ENCODE measurements at places on chromosomes 1 and 21.

DNA sequence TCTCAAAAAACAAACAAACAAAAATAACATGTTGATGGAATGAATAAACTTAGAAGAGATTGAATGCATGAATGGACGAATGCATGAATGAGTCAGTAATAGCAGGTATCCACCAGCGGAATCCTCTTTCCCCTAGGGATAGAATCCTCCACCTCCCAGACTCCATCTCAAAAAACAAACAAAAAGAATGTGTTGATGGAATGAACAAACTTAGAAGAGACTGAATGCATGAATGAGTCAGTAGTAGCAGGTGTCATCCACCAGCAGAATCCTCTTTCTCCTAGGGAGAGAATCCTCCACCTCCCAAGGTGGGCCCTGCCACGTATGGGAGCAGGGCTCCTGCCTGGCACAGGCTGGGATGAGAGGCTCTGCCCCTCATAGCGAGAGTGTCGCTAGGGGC is 26.8 kb upstream of the RNF19B start:
- DNase-seq: no peak

- no peak for DNase-seq
These were observed 41.6 kb upstream of the WNT4 start for GRCh38 chr1:22184454-22184853.

DNA sequence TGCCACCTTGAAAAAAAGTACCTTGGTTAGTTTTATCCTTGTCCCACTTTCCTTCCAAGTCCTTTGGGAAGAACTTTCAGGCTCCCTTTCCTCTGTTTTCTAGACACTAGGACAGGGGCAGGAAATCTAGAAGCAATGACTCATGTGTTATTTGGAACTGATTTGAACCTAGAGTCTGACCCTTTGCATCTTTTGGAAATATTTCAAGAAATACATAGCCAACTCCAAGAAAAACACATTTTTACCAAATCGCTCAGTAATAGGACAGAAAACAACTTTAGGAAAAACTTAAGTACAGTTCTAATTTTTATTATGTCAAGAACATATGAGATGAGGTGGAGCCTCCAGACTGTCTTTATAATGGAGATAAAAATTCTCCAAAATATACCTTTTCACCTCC is 292.4 kb downstream of the PTBP2 start:
- DNase-seq: no peak

DNA sequence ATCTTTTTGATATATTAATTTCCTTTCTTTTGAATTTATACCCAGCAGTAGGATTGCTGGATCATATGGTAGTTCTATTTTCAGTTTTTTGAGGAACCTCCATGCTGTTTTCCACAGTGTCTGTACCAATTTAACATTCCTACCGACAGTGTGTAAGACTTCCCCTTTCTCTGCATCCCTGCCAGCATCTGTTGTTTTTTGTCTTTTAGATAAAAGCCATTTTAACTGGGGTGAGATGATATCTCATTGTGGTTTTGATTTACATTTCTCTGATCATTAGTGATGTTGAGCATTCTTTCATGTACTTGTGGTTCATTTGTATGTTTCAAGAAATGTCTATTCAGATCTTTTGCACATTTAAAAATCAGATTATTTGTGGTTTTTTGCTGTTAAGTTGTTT is 62.4 kb upstream of the STUM start:
- no peak for DNase-seq

- DNase-seq: no peak
These were observed 633.7 kb upstream of the USP24 start for GRCh38 chr1:55848906-55849305.

DNA sequence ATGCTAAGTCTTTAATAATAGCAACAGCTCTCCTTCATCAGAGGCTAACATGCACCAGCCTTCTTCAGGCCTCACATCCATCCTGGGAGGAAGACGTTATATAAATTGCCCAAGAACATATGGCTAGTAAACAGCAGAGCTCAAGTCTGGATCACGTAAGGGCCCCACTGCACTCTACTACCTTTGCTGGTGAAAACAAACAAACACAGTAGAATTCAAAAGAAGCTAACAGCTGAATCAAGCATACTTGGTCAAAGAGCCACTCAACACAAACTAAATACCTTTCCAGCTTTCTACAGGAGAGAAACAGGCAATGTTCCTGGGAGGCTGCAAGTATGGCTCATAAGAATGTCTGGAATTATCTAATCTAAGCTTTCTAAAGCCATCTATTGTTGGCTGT is 66.0 kb downstream of the WLS start:
- DNase-seq: no peak

- DNase-seq: no peak
These were observed 1.0 kb upstream of the DCAF6 start for GRCh38 chr1:167935216-167936067.

DNA sequence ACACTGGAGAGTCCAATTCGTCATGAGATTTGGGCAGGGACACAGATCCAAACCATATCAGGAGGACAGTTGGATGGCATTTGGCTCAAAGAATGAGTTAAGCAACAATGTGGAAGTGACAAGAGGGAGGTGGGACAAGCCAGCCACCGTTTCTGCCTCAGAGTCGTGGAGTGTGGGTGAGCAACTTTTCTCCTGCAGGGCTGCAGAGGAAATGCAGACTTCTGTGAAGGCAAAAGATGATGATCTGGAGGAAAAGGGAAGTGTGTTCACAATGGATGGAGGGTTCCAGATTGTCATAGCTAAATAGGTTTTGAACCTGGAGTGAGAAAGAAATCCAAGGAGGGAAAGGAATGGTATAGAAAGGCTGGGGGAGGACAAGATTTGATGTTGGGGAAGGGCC is 16.4 kb upstream of the KANK4 start:
- no peak for DNase-seq

DNA sequence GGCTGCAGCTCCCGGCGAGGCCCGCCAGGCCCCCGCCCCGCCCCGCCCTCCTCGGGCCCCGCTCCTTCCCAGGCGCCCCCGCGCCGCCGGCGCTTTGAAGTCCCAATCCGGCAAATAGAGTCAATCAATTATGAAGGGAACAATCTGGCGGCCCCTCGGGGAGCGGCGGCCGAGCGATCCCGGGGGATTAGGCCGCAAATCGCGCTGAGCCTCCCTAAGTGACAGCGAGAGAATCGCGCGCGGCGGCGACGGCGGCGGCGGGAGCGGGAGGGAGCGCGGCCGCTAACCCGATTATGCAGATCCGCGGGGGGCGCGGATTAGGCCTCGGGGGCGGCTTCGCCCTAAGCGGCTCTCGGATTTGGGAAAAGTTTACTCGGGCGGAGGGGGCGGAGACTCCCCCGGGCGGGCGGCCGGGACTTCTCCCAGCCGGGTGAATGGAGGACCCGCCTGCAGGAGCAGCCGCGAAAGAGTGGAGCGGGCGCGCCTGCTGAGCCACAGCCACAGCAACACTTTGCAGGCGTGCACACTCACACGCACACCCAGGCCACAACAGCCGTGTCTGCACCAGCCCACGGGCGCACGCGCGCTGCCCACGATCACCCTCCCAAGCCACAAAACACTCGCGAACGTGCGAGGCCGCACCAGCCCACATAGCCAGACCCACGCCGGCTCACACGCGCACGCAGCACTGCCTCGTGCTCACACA is 23.0 kb upstream of the DMBX1 start:
- DNase-seq: no peak

DNA sequence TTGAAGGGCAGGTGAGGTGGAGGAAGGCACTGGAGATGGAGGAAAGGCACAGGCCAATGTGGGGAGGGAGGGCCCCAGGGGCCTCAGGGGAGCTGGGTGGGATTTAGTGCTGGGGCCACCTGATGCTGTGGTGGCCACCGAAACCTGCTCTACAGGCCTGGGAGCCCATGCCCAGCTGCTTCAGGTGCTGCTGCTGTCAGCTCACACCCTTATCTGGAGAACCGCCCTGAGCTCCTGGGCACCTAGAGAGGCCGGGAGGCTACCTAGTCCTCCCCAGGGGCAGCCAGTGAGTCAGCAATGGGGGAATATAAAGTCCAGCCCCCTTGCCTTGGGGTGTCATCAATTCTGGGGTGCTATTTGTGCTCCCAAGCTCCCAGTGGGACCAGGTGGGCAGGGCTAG is 12.2 kb downstream of the FAM131C start:
- no peak for DNase-seq

GRCh38 chr1:20376880-20377494 is 86.3 kb downstream of the VWA5B1 start:
- DNase-seq: no peak

DNA sequence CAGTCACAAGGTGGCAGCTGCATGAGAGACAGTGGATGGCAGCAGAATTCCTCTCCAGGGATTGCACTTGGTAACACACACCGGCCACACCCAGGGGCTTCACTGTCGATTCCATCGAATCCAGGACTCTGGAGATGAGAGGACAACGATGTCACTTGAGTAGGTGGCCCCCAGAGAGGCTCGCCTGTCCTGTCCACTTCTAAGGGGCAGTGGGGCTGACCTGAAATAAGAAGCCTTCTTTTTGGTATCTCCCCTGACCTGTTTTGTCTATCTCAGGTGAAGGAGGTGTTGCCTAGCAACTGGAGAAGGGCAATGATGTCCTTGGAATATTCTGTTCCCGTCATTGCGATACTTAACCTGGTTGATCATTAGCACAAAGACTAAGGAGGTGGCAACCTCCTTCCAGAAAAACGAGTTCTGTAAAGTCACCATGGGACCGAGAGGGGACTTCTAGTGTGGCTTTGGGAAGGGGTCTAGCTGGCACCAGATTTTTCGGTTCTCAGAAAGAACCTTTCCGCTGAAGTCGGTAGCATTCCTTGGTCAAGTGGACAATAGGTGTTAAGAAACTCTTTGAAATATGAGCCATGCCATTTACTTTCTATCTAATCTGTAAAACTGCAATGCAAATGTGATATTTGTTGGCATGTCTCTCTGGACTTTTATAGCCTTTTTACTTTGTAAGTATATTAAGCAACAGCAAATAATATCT is 85.2 kb upstream of the TMPRSS2 start:
- no peak for DNase-seq

DNA sequence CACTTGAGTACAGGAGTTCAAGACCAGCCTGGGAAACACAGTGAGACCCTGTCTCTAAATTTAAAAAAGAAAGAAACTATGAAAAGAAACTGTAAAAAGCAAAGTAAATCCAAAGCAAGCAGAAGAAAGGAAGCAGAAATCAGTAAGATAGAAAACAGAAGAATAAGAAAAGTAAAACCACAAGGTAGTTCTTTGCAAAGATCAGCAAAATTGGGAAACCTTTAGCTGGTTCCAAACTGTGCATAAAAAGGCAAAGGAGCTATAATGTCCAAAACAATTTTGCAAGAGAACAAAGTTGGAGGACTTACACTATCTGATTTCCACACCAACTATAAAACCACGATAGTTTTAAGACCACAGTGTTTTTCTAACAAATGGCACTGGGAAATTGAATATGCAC is 218.8 kb downstream of the RPS6KC1 start:
- DNase-seq: no peak

DNA sequence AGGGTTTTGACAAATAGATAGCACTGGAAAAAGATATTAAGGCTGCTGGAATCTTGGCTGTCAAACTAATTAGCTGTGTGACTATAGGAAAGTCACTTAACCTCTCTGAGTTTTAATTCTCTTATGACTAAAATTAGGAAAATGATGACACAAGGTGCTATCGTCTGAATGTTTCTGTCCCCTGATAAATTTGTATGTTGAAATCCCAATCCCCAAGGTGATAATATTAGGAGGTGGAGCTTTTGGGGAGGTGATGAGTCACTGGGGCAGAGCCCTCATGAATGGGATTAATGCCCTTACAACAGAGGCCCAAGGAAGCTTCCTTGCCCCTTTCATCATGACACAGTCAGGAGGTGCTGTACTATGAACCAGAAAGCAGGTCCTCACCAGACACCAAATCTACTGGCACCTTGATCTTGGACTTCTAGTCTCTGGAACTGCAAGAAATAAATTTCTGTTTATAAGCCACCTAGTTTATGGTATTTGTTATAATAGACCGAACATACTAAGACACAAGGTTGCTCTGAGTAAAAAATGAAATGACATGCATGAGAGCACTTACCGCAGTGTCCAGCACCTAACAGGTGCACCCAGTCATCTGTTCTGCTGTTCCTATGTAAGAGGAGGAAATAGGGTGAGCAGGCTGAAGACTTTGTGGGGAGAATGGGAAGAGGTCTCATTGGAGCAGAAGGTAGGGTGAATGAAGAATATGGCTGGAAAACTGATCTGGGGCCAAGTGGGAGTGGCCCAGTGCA is 26.3 kb upstream of the DISP1 start:
- DNase-seq: no peak

GRCh38 chr1:7676274-7676945 is 94.7 kb upstream of the VAMP3 start:
- DNase-seq: no peak

GRCh38 chr1:153441238-153441755 is 19.2 kb downstream of the S100A7 start:
- no peak for DNase-seq

- no peak for DNase-seq
These were observed 39.2 kb downstream of the SPEN start for GRCh38 chr1:15886611-15887167.

- no peak for DNase-seq
These were observed 58.0 kb upstream of the SGIP1 start for GRCh38 chr1:66475940-66476339.

DNA sequence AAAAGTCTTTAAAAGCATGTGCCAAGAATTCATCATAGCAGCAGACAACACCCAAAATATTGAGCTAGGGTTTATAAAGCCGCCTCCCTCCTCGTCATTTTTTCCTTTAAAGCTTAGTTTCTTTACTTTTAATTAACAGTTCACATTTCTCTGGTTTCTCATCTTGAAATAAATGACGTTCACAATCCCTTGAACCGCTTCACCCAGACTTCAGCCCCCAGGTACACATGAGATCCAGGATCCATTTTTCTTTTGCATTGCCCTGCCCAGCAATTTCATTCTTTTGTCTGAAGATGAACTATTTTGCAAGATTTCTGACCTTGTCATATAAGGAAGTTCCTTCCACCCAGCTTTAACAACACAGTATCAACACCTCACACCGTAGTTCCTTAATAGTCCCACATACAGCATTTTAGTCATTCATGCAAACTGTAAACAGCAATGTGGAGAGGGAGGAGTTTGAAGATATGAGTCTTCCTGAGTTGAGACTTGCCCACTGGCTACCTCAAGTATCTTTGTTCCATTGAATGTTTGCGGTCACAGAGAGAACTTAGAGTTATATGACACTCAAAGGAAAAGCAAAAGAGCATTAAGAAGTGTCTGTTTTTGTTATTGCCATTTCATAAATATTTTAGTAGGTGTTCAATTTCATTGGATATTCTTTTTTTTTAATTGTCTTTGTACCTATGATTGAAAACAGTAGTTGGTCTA is 35.3 kb upstream of the CACYBP start:
- DNase-seq: no peak

All from omental fat pad (tissue), 4 donors.